ENCODE measurements at places on chromosomes 7 and 10.

DNA sequence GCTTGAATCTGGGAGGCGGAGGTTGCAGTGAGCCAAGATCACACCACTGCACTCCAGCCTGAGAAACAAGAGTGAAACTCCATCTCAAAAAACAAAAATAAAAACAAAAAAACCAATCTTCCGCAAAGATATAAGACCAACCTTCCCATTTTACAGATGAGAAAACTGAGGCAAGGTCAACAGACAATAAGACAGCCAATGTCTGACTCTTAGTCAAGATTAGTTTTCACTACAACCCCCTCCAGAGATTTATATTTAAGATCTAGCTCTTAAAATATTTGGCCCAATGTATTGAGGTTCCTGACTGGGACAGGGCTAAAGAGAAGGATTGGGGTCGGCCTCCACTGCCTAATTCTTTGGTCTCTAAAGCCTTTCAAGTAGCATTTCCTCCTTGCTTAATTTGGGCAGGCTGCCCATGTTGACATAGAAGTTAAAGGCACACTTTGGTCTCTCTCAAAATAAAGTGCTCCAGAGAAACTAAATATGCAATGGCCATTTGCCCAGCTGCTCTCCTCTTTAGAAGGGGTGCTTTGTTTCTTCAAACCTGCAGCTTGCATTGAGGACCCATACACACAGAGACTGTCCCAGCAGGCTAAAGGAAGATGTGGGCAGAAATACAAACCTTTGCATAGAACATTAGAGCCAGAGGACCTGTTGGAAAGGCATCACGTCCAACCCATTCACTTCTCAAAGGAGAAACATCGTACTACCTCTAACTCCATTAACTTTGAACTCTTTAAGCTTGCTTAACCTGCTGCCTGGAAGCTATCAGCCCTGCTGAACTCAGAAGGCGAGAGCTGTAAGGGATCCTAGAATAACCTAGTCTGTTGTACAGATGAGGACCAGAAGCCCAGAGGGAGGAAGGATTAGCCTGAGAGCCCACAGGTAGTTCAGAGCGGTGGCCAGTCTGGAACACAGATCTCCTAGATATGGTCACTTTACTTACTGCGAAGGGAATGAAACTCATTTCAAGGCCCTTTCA lies 3.9 kb downstream of the TECTB start:
- DNase-seq, result no peak

DNA sequence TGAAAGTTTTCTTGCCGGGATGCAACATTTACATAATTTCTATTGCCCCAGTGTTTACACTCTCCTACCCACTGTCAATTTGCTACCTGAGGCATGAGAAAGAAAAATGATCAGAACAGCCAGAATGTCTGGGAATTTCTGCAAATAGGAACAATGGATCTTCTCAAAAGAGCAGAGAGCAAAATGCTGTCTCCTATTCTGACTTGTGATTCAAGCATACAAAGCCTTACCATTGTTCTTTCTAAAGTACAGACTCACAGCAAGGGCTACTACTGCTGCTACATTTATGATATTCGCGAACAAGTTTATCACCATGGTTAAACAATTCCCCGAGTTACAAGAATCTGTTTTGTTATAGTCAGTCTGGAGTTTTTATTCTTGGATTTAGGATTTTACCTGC lies 329.9 kb upstream of the CELF2 start:
- no peak for DNase-seq

DNA sequence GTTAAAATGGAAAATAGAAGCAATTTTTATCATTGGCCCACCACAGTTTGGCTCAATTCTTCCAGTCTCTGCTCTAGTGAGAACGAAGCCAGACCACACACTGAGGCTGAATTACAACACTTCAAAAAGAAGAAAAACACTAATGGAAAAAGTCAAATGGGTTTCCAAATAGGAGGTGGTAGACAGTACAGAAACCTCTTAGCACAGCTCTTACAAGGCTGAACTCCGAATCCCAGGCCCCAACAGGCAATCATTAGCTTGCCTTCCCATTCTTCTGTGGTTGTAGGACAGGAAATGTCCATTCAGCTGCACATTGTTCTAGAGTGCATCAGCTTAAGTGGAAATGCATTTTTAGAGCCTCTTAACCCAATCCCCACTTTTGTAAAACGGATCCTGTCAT lies 115.1 kb upstream of the MEOX2 start:
- no peak for DNase-seq

- no peak for DNase-seq
Measured at GRCh38 chr7:3501671-3502070, 200.6 kb downstream of the SDK1 start.

GRCh38 chr10:119353421-119353820 lies 146.1 kb downstream of the GRK5 start:
- DNase-seq, result no peak

All from NCI-H2081 (cell line).